NCI-H1930 (cell line): ENCODE measurements at places on chromosomes 16 and 17.

DNA sequence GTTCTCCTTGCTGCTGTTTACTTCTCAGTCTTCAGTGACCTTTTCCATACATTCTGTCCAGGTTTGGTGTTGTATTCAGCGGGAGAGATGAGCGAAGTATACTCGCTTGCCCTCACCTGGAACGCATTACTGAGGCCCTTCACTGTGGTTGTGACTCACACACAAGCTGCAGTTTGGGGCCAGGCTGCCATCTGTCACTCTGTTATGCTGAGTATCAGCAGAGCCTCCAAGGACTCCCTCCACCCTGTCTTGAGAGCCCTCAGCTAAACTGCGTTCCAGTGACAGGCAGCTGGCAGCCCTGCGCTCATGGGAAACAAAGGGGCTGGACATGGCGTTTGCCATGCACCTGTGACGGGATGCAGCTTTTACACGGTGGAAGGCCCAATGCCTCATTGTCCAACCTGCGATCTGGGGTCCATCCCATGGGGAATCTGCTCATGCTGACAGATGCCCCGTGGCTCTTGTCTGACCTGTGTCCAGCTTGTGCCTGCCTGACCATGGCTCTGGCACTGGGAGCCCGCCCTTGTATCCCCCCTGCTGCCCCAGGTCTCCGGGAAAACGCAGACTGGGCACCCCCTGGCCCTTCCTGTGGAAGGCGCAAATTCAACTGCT, 6.5 kb upstream of the ZNF778 start:
- DNase-seq: no peak

DNA sequence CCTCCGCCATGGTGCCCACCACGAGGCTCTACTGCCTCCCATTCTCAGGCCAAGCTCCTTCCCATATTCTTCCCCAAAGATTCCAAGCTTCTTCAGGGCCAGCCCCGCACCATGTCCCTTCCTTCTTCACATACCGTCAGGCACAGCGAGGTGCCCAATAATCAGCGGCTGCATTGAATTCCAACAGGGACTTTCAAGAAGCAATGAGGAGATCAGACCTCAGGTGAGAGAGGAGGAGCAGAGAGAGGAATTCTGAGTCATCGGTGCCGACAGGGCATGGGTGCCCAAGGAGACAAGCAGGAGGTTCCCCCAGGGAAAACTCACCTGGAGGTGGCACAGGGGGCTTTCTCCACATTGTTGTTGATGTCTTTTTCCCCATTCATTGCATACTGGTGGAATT, 2.0 kb downstream of the NOS2 start:
- DNase-seq: no peak

GRCh38 chr17:77419547-77420094, 278.9 kb downstream of the SEC14L1 start:
- peak; percentile 35 for DNase-seq

- no peak for DNase-seq
Observed at GRCh38 chr17:3921502-3922319, 5.4 kb upstream of the P2RX1 start.

DNA sequence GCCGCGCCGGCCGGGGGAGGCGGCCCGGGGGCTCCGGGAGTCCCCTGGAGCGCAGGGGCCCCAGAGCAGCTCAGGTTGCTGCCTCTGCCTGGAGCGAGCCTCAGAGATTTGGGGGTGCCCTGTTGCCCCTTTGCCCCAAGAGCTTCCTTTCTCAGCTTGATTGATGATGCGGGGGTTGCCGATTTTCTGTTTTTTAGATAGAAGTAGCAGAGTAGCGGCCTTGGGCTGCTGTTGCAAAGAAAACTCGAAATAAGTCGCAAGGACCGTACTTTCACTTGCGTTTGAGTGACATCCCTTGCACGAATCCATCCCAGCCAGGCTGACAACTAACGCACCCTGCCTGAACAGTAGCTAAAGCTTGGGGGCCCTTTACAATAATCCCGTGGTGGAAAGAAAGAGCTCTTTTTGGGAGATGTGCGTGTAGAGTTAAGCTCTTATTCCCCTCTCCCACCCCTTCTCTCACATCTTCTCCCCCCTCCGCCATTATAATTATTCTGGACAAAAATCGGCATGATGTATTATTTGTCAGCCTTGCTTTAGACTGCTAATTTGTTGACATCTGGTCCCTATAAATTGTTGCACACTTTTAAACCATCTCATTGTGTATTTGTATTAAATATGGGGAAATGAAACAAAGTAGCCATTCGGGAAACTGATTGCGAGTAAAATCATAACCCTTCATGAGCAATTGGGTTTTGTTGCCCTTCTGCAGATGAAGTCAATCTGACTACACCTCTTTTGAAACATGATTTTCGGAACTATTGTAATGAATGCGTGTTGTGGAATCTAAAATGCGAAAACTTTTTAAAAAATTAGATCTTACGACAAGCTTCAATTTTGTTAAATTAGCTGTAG, 873 bp downstream of the USP10 start:
- no peak for DNase-seq

GRCh38 chr16:10838621-10839278, 20.2 kb upstream of the TVP23A start:
- no peak for DNase-seq

- no peak for DNase-seq
Observed at GRCh38 chr17:27336184-27336583, 42.3 kb downstream of the WSB1 start.

DNA sequence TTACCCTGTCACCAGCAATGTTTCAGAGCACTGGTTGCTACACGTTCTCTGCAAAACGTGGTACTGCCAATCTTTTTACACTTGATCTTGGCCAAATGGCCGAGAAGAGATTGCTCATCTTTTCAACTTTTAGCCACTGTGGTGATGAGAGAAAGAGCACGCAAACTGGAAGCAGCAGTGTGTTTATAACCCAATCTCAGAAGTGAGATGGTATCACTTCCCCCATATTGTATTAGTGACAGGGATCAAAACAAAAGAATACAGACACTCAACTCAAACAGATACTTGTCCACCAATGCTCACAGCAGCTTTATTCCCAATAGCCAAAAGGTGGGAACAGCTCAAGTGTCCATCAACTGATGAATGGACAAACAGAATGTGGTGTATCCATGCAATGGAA, 72.1 kb upstream of the FA2H start:
- DNase-seq: no peak

- no peak for DNase-seq
Observed at GRCh38 chr17:58506354-58507080, 7.9 kb downstream of the MTMR4 start.

DNA sequence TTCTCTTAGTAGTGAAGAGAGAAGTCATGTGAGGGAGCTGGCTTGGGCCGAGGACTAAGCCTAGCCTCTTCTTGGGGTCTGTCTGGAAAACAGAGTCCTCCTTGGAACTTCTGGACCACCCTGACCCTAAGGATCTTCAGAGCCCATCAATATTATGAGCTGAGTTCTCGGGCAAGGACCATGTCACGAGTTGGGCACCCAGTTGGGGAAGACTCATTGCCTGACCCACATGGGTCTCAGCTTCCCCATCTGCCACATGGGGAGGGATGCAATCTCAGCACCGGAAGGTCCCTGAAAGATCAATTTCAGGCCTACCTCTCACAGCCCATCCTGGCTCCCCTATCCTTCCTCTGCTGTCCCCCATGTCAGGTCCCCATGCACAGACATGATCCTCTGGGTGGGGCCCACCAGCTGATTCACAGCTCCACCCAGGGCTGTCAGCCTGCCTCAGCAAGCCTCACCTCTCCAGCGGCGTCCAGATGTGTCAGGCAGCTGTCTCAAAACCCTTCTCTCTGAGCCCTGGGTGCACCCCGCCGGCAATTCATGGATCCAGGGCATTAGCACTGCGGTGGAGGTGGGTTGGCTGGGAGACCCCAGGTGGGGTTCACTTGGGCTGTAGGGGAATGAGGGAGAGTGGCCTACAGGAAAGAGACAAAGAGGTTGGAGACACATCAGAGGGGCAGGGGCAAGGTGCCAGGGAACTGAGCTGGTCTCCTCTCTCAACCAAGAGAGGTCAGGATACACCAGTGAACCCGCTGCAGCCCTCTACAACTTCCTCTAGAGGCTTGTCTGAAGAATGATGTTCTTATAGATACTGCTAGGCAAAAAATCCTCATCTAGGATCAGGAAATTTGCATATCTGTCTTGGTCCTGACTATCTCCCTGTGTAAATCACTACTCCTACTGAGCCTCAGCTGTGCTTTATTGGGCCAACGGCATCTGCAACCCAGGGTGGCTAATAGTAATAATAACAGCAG, 1.8 kb downstream of the NLRP1 start:
- no peak for DNase-seq

DNA sequence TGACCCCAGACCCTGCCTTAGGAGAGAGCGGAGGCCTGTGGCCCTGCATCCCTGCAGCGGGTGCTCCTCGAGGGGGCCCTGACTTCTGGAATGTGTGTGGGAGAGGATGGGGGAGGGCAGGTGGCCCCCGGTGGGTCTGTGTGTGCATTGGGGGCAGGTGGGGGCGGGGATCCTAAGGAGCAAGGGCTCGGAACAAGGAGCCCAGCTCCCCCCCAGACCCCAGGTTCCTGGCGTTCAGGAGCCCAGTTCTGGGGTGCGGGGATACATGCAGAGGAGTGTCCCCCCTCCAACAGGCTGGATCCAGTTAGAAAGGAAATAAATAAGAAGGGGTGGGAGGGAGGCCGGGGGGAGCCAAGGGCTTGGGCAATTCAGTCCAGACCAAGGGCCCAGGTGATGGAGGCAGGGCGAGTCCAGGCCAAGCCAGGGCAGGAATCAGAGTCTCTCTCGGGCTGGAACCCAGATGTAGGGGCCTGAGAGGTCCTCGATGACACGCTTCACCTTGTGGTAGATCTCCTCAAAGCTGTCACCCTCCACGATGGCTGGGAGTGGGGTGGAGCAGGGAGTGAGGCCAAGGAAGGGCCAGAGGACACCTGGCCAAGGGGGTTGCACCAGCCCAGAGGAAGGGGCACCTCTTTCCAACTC, 11.2 kb upstream of the ASGR1 start:
- DNase-seq: no peak

GRCh38 chr17:82440469-82440981, 10.0 kb downstream of the CYBC1 start:
- no peak for DNase-seq

DNA sequence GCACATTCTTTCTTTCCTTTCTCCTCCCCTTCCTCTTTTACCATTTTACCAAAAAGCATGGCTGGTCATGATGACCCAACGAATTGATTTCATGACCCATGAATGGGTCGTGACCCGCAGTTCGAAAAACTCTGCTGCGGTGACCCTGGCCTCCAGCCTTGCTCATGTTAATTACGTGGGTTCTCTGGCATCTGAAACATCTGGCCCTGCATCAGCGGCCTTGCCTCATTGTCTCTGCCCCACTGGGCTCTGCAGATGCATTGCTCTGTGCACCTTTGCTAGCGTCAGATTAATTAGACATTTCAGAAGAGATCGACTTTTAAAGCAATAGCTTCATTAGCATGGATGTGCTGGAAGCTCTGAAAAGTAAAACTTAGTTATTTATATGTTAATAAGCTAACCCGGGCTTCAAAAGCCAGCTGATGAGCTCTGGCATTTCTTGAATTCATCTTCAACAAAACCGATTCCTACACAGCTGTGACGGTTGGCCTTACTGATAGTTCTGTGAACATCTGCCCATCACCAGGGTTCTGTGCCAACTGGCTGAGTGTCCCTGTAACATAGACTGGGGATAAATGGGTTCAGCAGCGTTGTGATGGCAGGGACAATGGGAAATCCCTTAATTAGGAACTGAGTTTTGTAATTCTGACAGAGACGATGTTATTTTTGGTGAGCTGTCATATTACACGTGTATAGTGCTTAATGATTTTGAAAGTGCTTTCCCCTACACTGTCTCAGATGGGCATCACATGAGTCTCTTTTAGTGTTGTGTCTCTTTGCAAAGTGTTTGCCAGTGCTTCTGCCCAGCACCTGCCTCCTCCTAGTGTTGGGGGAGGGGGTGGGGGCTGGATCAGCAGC, 225.9 kb upstream of the EEF2KMT start:
- DNase-seq: no peak

DNA sequence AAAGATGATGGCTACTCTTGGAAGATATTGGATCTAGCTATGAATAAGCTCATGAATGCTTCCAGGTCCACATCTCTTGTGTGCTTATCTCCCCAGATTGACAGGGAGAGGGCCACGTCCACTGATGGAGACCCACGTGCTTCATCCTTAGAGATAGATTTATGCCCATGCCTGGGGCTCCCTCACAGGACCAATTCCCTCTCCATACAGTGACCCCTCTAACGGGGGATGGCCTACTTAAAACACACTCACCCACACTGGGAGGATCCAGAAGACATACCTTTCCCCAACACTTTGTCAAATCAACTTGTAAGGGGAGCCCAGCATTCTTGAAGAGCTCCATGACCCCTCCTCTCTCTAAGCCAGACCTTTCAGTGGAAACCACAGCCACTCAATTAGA, 169.7 kb upstream of the CDH5 start:
- no peak for DNase-seq

GRCh38 chr16:24013864-24014645, 178.3 kb downstream of the PRKCB start:
- no peak for DNase-seq

DNA sequence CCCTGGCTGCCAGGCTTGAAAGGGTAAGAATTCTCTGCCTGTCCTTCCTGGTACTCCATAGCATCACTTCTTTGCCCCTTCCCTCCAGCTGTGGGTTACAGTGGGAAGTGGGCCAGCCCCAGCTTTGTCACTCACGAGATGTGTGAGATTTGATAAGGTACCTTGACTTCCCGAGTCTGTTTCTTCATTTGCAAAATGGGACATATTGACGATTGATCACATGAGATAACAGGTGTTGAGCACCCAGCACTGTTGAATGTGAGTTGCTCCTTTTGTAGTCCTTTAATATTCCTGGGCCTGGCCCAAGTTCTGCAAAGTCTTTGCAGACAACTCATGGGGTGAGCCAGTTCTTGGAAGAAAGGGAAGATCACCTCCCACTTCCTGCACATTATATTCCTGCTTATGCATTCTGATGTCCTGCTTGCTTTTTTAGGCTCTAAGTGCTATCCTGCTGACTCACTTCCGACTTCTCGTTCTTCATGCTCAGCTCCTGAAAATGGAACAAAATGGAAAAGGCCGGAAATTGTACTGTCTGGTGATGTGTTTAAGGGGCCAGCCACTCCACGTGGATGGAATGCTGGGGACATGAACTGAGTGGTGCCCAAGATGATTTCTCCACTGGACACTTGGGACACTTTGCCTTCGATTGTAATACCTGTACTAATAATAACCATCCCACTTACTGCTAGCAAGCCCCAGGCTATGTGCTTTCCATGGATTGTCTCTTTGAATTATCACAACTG, 8.3 kb upstream of the NLK start:
- DNase-seq: no peak

GRCh38 chr17:76492123-76492988, 8.9 kb downstream of the RHBDF2 start:
- DNase-seq: no peak
